Stimulated activated CD4-positive, alpha-beta T cell treated with anti-CD3 and anti-CD28 coated beads, Interleukin-2, amount 100 ng/mL, for 4 hours (primary cell): ENCODE measurements at places on chromosomes 5 and 9.

GRCh38 chr9:130232899-130233586, 32.5 kb upstream of the HMCN2 start:
- DNase-seq: no peak

DNA sequence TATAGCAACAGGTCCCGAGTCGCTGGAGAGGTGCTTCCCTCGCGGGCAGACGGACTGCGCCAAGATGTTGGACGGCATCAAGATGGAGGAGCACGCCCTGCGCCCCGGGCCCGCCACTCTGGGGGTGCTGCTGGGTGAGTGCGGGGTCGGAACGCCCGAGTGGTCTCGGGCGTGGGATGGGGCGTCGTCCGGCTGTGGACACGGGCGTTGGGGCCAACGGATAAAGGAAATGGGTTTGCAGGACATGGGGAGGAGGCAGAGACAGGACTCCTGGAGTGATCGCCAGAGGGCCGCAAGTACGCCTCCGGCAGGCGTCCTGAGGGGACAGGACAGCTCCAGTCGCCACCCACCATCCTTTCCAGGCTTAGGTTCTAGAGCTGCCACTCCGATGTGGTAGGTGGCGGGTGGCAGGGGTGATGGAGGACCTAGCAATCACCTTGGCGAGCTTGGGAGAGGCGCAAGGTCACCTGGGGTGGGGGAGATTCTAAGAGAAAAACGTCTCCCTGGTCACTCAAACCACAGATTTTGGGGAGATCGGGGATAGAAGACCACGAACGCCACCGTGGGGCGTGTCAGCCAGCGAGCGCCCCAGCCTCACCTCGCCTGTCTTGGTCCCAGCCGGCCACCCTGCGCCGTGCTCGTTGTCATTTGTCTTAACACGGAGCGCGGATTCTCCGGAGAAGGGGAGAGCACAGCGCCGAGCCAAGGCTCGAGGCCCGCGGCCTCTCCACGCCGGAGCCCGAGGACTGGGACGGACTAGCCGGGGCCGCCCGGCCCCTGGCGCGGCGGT, 922 bp downstream of the LMX1B start:
- no peak for DNase-seq

- no peak for DNase-seq
Measured at GRCh38 chr9:115674091-115674490, 479.5 kb upstream of the PAPPA start.

- no peak for DNase-seq
Measured at GRCh38 chr9:754150-754931, 87.2 kb upstream of the DMRT1 start.

- DNase-seq: no peak
Measured at GRCh38 chr5:56791396-56791795, 24.0 kb upstream of the MAP3K1 start.

DNA sequence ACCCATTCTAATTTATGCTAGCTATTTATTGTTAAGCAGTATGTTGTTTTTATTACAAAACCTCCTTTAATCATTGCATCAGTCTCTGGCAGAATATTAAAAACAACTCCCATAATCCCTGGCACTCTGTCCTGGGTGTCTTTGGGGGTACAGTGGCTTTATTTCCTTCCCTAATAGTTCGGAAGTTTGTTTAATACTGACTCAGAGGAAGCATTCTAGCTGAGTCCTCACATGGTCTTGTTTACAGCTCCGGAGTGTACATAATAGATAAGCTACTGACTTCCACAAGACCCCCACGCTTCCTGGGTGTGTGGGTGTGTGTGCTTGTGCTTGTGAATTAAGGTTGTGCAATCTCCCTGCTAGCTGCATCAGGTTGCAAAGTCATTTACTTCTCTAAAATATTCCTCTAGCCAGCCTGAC, 149.8 kb upstream of the CDKN2B start:
- DNase-seq: no peak

GRCh38 chr5:32710550-32711361, at the start of gene NPR3:
TSS of gene NPR3 (plus strand) at chr5:32711321. CDS start at chr5:32711777, 456 bp downstream.
- DNase-seq: no peak

- DNase-seq: no peak
Measured at GRCh38 chr9:35960039-35960655, 2.2 kb upstream of the OR2S2 start.

DNA sequence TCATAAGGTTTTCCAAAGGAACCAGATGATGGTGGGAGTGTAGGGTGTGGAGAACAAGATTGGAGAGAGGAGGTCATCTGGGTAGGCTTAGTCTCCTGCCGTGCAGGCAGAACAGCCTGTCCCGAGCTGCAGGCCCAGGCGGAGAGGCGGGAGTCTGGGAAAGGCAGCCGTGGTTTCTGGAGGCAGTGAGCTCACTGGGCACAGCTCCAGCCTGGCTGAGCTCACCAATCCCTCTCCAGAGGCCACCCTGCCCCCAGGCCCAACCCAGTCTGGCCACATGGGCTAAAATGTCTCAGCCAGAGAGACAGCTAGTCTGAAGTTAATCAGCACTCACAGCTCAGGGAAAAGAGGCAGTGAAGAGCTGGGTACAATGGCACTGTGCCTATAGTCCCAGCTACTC, 12.3 kb downstream of the P4HA2 start:
- DNase-seq: no peak

DNA sequence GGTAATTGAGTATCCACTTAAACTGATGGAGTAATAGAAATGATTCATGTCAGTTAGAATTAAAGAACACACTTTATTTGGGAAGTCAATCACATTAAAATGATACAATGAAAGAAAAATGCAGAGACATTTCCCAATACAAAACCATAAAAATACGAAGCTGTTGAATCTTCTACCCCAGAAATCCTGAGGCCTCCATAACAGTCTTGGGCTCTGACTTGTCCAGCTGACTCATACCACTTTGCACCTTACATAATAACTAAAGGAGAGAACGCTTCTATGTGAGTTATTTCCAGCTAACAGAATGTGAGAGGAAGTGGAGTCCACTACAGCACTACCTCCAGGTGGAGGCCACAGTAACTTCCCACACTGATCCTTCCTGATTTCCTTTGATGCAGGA, 305.0 kb downstream of the MRPS30 start:
- DNase-seq: no peak

- no peak for DNase-seq
Measured at GRCh38 chr5:77282337-77283027, 72.0 kb downstream of the PDE8B start.

GRCh38 chr9:133991964-133992779, at the start of gene VAV2:
TSS of gene VAV2 (minus strand) at chr9:133992324. CDS start at chr9:133992278, 46 bp downstream.
- peak; percentile 29 for DNase-seq

- no peak for DNase-seq
Measured at GRCh38 chr5:158154226-158155005, 295.5 kb upstream of the CLINT1 start.

DNA sequence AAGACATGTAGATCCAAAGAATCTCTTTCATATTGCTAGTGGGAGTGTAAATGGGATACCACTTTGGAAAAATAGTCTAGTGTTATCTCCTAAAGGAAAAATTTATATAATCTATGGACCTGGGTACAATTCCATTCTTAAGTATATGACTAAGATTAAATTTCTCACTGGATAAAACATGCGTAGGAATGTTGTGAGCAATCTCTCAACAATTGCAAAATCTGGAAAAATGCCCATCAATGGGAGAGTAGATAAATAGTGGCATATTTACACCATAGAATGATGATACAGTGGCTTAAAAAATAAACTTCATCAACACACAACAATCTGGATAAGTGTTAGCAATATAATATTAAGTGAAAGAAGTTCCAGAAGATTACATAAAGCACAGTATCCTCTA, 469.5 kb downstream of the MAN2A1 start:
- DNase-seq: no peak

DNA sequence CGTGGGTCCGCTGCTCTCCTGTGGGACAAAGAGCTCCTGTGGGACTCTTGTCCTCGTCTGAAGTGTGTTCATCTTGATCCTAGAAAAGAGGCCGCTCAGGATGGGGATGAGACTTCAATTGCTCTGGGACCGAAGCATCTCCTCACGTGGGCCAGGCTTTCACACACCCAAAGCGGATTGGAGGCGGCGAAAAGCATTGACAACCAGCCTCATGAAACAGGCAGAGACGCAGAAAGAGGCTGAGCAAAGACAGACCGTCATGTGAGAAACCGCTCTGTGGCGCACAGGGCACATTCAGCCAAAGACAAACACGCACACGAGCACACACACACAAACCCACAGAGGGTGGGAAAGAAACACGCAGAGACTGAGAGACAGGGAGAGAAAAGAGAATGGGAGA, 479.5 kb downstream of the SPATA31A7 start:
- no peak for DNase-seq

- DNase-seq: peak; percentile 75
Measured at GRCh38 chr5:1140171-1140817, 28.4 kb upstream of the SLC12A7 start.

- DNase-seq: no peak
Measured at GRCh38 chr5:155898284-155898683, 428.7 kb upstream of the SGCD start.

DNA sequence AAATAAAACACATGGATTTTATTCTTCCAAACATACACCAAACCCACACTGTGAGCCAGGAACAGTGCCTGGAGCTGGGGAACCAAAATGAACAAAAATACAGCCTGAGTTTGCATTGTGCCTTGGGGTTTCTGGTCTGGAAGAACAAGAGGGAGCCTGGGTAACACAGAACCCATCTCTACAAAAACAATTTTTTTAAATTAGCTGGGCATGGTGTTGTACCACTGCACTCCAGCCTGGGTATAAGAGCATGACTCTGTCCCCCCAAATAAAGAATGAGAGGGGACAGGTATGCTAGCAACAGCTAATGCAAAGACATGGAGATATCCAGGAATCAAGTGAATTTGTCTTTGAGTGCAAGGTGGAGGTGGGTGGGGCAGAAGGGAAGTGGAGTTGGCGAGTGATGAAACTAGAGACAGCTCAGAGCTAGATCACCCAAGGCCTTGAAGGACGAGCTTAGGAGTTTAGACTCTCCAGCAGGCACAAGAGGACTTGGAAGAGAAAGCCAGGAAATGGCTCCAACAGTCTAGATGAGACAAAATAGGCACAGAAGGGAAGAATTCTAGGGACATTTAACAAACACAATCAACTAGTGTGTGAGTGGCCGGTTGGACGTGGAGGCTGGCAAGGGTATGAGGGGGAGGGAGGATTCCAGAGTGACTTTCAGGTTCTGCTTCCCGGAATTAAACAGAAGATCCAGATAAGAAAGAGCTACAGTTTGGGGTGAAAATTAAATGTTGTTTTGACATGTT, 47.4 kb downstream of the FNBP1 start:
- no peak for DNase-seq

GRCh38 chr5:126938466-126938865, 91.9 kb downstream of the MARCHF3 start:
- DNase-seq: no peak

DNA sequence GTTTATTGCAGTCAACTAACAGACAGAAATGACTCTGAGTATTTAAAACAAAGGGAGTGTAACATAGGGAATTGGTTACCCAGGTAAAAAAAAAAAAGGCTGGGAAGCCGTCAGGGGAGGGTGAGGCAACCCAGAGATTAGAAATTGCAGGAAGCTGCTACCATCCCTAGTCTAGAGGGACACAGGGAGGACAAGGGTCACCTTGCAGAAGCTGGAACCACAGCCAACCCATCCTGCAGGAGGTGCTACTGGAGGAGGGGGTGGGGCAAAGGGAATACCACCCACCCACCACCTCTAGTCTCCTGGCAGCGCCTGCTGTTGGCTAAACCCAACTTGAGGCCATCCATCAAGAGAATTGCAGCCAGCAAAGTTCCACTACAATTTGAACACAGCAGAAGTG, 6.5 kb downstream of the CAST start:
- DNase-seq: no peak

GRCh38 chr5:1937590-1937989, 54.9 kb upstream of the IRX4 start:
- no peak for DNase-seq

DNA sequence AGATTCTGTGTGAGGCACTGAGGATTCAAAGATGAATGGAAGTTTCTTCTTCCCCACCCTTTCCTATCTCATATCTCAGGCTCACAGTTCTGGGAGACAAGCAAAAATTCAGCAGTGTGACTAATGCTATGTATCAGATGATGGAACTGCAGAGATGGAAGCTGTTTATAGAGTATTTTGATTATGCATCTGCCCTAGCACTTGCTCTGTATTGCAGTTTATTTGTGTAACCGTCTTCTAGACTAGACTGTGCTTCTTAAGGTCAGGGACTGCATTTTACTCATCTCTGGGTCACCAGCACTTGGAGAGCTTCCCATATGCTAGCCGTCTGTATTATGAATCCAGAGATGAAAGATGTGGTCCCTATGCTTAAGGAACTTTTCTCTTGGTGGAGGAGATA, 12.6 kb downstream of the CAVIN4 start:
- DNase-seq: no peak

GRCh38 chr5:73633060-73633459, 7.1 kb downstream of the ARHGEF28 start:
- no peak for DNase-seq

GRCh38 chr9:93644397-93645088, 68.2 kb downstream of the PHF2 start:
- no peak for DNase-seq

GRCh38 chr9:129816501-129817435, 7.2 kb downstream of the TOR1A start:
- DNase-seq: no peak

GRCh38 chr9:27561685-27562084, 11.6 kb downstream of the C9orf72 start:
- no peak for DNase-seq

GRCh38 chr5:79612667-79613198, 492 bp downstream of the TENT2 start:
- DNase-seq: no peak

DNA sequence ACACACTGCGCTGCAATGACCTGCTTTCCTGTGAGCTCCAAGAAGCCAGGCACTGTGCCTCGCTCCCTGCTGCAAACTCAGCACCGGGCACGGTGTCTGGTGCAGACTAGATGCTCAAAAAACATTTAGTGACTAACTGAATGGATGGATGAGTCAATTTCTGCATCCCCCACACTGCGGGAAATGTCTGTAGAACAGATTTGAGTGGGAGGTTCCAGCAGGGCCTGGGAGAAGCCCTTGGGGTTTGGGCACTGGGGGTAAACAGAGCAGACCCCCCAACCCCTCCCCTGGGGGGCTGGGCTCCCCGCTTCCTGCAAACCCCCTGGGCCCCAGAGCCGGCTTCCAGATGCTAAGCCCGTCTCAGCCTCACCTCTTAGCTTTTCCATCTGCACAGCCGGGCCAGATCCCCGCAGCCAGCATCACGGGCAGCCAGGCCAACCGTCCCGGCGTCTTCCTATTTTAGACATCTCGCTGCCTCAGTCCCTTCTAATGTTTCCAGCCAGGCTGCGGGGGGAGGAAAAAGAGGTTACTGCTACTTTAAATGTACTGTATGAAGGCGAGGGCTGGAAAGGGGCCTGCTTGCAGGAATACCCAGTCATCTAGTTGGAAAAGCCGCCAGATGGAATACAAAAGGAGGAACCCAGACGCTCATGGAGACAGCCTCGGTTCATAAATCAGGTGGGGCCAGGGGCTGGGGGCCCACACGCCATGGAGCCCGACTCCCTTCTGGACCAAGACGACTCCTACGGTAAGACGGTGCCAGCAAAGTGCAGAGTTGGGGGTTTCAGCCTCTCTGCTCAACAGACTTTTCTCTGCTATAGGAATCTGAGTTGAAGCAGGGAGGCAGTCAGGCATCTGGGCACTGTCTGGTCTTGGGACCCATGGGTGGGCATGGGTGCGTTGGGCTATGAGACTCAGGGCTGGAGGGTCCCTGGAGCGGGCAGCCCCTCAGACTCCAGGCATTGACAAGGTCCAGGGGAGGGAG, 67.1 kb upstream of the GGTA1 start:
- DNase-seq: no peak

GRCh38 chr5:165188556-165189175, 1683.2 kb downstream of the MAT2B start:
- DNase-seq: no peak
